ENCODE measurements at places on chromosomes 12 and 14. TPM values are rescaled to one million over a fixed set of nuclear protein-coding genes. Genes with fewer than 3 reads are reported as not detected.

The LRP1-AS gene
- total RNA-seq, result not detected

The CFAP54 gene
- 0.38 TPM for total RNA-seq

The IL31 gene
- total RNA-seq, result not detected

GRCh38 chr12:107760207-107760808 lies 629 bp downstream of the PRDM4 start:
- peak; percentile 39 for DNase-seq

DNA sequence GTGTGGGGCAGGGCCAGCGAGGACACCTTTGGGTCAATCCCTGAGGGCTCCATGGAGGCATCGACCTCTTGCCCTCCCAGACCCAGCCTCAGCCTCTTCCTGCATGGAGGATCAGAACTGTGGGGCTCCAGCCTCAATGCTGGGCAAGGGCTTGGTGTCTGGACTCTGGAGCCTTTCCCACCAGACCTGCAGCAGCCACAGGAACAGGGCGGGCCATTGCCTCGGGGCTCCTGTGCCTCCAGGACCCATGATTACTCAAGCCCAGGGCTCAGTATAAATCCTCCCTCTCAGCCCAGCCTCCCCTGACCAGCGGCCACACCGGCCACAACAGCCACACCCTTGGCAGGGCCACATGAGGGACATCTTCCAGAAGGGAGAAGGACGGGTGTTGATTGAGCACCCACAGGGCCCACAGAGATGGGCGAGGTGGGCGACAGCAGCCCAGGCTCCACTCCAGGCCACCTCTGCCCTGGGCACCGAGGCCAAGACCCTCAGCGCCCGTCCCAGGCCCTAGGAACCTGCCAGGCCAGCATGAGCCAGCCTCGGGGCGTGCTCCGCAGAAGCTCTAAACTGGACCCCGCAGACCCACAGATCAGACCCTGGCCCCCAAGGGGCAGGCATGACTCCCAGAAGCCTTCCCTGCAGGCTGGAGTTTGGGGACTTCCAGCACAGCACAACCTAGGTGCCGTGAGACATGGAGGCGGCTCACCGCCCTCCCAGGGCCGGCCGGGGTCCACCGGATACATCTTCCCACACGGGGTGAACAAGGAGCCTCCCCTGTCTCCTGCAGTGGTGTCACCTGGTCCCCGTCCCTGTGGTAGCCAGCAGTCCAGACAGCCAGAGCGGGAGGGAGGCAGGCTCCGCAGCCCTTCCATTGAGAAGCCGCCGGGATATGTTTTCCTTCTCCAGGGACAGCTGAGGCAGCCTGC lies 25.1 kb downstream of the NCOR2 start:
- no peak for DNase-seq

- no peak for DNase-seq
Measured at GRCh38 chr14:32136027-32136825, 59.1 kb downstream of the ARHGAP5 start.

DNA sequence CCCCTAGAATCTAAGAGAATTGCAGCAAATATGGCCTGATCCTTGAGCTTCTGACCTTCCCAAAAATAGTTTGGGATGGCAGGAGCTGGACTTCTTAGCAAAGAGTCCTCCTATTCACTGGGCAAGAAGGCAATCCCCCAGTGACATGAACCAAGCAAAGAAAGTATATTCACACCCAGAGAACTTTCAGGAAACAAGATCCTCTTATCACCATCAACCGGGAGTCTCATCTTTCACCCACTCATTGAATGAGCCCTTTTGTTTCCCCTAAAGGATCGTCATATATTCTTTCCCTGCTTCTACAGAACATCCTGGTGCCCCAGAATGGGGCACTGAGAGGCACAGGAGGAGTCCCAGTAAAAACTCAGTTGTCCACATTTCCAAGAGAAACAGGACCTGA lies 19.7 kb downstream of the SPTB start:
- no peak for DNase-seq

- no peak for DNase-seq
Measured at GRCh38 chr12:17035372-17035771, 429.4 kb upstream of the LMO3 start.

- no peak for DNase-seq
Measured at GRCh38 chr12:94207849-94208621, 59.7 kb downstream of the PLXNC1 start.
